ENCODE measurements at places on chromosomes 6 and 20. TPM values are rescaled to one million over a fixed set of nuclear protein-coding genes. Genes with fewer than 3 reads are reported as not detected.

Gene GPSM3
- polyA plus RNA-seq: 6.2 TPM

Gene FUT9
- 0.01 TPM for polyA plus RNA-seq

Gene PRDM13
- not detected for polyA plus RNA-seq

Gene PHACTR1
- not detected for polyA plus RNA-seq

Gene TUBB2B
- polyA plus RNA-seq: 23.6 TPM

Gene SEMG1
- polyA plus RNA-seq: not detected

Gene RAD21L1
- polyA plus RNA-seq: not detected

Gene GPR63
- 0.01 TPM for polyA plus RNA-seq

Gene SLC35D3
- not detected for polyA plus RNA-seq

Gene SDC4
- 67.2 TPM for polyA plus RNA-seq

Gene HTR1B
- not detected for polyA plus RNA-seq

Gene SLC32A1
- polyA plus RNA-seq: not detected

Gene ROS1
- not detected for polyA plus RNA-seq

Gene KIF13A
- polyA plus RNA-seq: 19.5 TPM

Gene TPD52L1
- 0.53 TPM for polyA plus RNA-seq

Gene ZKSCAN4
- 3.4 TPM for polyA plus RNA-seq

Gene MUCL3
- not detected for polyA plus RNA-seq

Gene NHLRC1
- polyA plus RNA-seq: not detected

Gene NINL
- polyA plus RNA-seq: 32.3 TPM

Gene CRIP3
- 14.2 TPM for polyA plus RNA-seq

Gene TP53TG5
- not detected for polyA plus RNA-seq

Gene TTBK1
- polyA plus RNA-seq: 0.24 TPM

Gene FGD2
- not detected for polyA plus RNA-seq

Gene PRKN
- polyA plus RNA-seq: 0.50 TPM

Gene SNX3
- polyA plus RNA-seq: 226 TPM
